ENCODE measurements at places on chromosomes 13 and 19.

DNA sequence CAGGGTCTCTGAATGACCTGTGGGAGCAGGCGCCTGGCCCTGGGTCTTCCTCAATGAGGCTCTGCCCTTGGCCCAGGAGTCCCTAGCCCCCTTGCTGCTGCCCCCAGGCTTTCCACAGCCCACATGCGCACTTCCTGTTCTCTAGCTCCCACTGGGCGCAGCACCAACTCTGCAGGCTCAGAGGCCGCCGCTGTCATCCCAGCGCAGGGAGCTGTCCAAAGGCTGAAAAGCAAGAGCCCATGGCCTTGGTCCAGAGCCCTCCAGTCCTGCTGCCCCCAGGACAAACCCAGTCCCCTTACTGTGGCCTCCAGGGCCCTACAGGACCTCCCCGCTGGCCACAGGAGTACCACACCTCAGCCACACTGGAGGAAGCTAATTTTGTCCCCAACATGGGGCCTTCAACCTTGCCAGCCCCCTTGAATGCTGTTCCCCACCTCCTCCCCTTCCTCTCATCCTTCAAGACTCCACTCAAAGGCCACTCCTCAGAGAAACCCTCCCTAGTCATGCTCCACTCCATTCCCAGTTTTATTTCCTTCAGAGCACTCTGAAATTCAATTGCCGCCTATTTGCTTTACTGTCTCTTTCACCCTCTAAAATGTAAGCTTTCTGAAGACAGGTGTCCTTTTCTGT, 8.0 kb upstream of the POU2F2 start:
- DNase-seq = no peak

GRCh38 chr13:102460806-102461205, 59.0 kb upstream of the FGF14 start:
- no peak for DNase-seq

GRCh38 chr19:17391371-17392151, 2.4 kb downstream of the CCDC194 start:
- no peak for DNase-seq

DNA sequence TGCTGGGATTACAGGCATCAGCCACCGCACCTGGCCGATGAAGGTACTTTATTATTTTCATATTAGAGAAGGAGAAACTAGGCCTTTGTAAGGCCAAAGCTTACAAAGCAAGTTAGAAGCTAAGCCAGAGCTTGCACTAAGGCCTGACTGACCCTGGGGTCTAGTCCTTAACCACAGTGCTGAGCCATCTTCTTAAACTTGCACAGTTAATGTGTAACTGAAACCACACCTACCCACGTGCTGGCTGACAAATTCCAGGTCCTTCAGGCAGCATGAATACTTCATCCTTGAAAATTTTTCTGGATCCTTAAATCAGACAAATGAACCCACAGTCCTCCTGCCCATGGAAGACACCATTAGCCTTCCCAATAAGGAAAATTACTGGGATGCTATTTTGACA, 880.6 kb downstream of the UQCRFS1 start:
- DNase-seq = no peak

DNA sequence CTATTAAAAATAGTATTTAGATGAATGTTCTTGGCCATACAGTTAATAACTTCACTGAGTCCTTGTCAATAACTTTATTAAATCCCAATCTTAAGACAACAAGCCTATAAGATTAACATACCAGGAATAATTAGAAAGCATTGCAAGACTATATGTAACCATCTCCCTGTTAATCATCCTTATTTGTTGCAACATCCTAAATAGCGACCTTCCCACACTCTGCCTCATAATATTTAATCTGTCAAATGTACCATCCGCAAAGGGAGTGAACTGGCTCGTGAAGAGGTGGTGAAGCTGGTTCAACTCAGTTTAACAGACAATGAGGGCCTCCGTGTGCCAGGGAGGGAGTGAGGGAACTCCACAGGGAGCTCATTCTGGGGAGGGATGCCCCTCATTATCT, 33.9 kb downstream of the KL start:
- no peak for DNase-seq

- DNase-seq = no peak
These were observed 14.2 kb upstream of the B3GNT3 start for GRCh38 chr19:17780781-17781180.

DNA sequence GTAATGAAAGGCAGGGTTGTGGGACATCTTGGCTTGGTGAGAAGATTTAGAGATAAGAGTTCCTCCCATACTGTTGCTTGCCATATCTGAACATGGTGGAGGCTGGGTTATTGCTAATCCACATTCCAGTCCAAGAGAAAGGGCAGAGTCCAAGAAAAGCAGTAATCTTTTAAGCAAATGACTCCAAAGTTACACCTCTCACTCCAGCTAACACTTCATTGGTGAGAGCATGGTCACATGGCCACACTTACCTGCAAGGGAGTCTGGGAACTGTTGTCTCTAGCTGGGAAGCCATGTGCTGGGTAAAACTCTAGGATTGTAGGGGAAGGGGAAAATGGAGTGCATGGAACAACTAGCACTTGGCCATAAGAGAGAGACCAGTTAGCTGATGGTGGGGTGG, 5.6 kb downstream of the C19orf81 start:
- no peak for DNase-seq

DNA sequence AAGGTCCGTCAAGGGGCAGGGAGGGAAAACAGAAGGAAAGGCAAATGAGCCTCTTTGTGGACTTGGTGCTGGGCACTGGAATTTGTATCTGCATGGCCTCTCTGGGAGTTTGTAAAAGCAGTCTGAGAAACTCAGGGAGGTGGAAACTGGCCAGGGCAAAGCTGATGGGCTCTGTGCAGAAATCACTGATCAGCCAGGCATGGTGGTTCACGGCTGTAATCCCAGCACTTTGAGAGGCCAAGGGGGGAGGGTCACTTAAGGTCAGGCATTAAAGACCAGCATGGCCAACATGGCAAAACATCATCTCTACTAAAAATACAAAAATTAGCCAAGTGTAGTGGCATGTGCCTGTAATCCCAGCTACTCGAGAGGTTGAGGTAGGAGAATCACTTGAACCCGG, 369.9 kb upstream of the ZNF507 start:
- no peak for DNase-seq

DNA sequence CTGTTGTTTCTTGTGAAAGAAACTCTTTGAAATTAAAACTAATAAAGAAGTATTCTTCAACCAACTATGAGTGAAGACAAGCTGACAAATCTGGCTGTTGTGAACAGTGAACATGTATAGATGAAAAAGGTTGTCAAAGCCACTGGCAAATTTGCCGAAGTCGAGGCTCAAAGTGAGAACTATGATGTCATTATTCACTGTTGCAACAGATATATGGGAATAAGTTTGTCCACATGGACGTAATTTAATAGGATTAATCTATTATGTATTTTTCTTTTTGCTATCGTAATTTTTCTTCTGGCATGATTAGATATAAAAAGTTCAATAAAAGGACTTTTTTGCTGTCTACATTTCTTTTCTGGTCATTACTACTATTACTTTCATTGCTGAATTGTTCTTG, 223.2 kb upstream of the ZNF507 start:
- DNase-seq = no peak

DNA sequence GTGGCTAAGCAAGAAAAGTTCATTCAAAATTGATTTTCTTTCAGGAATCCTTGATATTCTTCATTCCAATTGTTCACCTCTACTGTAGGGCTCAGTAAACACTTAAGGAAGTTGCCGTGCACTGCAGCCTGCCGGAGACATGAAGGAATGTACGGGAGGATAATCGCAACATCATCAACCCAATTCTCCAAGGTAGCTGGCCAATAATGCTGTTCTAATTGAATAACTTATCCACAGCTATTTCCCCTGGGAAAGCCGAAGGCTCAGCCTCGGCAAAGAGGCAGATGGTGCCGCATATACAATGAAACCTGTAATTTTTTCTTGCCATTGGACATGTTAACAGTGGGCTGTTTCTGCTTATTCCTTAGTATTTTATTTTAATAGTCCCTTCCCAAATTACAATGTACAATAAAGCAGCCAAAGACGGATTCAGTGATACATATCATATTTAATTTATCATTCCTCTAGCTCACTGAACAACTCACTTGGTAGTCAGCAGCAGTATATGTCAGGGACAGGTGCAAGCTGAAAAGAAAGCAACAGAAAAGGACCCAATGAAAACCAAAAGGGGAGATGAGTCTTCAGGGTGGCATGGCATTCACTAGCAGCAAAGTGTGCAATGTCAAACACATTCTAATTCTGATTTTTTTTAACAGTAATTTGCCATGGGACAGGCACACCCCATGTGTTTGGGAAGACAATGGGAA, 420.5 kb upstream of the KLF12 start:
- DNase-seq = no peak

DNA sequence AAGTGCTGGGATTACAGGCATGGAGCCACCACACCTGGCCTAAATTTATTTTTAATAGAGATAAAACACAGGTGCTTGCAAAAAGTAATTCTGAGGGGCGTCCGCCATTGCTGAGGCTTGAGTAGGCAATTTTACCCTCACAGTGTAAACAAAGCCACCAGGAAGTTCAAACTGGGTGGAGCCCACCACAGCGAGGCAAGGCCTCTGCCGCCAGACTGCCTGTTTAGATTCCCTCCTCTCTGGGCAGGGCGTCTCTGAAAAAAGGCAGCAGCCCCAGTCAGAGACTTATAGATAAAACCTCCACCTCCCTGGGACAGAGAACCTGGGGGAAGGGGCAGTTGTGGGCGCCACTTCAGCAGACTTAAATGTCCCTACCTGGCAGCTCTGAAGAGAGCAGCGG, 50.7 kb downstream of the B3GLCT start:
- DNase-seq = no peak

All from NCI-H187 (cell line).